ENCODE measurements at places on chromosomes 16 and 17. TPM values are rescaled to one million over a fixed set of nuclear protein-coding genes. Genes with fewer than 3 reads are reported as not detected.

DNA sequence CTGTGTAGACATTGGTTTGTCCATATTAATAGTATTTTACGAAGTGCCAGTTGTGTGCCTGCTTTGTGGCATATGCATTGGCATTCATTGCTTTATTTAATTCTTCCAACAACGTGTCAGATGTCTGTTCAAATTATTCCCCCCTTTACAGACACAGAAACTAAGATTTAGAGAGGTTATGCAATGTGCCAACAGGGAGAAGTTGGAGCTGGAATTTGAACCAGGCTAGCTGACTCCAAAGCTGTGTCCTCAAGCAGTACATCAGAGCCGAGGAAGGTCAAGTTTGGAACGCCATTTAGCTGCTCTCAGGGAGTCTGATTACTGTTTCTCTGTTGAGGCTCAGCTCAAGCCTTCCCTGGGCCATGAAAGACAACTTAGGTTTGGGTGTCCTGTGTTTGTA, 232.3 kb downstream of the WWOX start:
- no peak overlapping the region for H3K4me3 ChIP-seq
- no peaks in the 10 kb centered on the region for H3K4me1 ChIP-seq
- no peak overlapping the region for H3K27ac ChIP-seq
- H3K27me3 ChIP-seq: no peaks in the 10 kb centered on the region

The OR1E1 gene
- total RNA-seq: not detected

The RPAIN gene
- total RNA-seq: 54.1 TPM

- H3K36me3 ChIP-seq: no peaks in the 10 kb centered on the region
- H3K27me3 ChIP-seq: no peaks in the 10 kb centered on the region
- H3K27ac ChIP-seq: no peak overlapping the region
- DNase-seq: no peak
- H3K4me3 ChIP-seq: no peak overlapping the region
Observed at GRCh38 chr16:8055761-8056160, 534.5 kb downstream of the TMEM114 start.

The MT4 gene
- total RNA-seq: not detected

The VPS9D1 gene
- 9.0 TPM for total RNA-seq

The GRAPL gene
- total RNA-seq: 5.3 TPM

DNA sequence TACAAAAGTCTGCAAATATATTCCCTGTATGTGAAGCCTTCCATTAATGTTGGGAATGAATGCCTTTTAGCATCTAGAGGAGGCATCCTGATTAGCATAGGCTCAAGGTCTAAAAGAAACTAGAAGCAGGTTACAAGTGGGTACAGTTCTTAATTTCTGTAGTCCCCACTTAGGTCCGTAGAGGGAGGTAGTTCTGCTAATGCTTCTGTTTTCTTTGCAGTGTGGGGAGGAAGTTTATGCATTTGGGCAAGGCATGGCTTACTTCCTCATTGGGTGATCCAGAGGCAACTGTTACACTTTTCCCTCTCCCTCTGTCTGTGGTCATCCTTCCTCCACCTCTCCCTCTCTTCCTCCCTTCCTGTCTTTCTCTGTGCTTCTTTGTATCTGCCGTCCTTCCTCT, 108.4 kb upstream of the ZKSCAN2 start:
- no peaks in the 10 kb centered on the region for H3K36me3 ChIP-seq
- H3K27me3 ChIP-seq: peaks cover 26% of the 10 kb centered on the region
- no peaks in the 10 kb centered on the region for H3K4me1 ChIP-seq
- H3K27ac ChIP-seq: no peak overlapping the region
- no peak for DNase-seq

The SRL gene
- total RNA-seq: not detected

DNA sequence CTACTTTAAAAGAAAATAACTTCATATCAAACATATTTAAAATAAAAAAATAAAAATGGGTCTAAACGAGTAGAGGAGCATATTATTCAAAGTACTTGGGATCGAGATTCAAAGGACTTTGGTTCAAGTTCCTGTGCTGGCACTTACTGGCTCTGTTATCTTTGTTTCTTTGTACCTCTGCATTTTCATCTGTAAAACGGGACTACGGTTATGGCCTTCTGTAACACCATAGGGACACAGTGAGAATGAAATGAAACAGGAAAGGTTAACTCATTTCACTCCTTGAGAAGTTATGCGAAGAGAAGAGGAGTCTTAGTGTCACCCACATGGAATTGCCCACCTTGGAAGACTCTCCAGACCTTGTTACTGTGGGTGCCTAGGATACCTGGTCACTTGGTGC, 379.1 kb upstream of the CCL2 start:
- H3K36me3 ChIP-seq: no peaks in the 10 kb centered on the region
- H3K4me3 ChIP-seq: no peak overlapping the region
- no peak overlapping the region for H3K27ac ChIP-seq
- no peaks in the 10 kb centered on the region for H3K4me1 ChIP-seq

The CLEC18C gene
- total RNA-seq: not detected

DNA sequence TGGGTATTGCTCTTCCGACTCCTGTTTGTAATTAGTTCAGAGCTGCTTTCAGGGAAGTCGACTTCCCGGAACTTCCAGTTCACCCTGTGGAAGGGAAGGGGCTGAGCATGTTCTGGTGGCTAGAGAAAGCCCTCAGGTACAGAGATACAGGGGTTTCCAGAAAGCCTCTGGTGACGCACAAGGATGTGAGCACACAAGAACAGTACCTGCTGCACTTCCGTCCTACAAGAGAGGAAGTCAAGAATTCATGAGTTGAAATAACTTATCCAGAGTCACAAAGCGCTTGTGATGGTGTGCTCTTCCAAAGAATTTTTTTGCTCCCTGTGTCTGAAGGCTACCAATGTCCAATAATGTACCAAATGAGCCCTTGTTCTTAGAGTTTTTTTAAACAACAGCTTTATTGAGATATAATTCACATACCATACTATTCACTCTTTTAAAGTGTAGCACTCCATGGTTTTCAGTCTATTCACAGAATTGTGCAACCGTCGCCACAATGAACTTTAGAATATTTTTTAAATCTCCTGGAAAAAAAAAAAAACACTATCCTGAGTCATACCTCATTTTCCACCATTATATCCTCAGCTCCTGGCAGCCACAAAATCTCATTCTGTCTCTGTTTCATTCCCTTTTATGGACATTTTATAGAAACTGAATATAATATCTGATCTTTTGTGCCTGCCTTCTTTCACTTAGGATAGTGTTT, 327.6 kb downstream of the CDH13 start:
- no peaks in the 10 kb centered on the region for H3K27me3 ChIP-seq
- no peak for DNase-seq
- H3K4me1 ChIP-seq: peaks cover 32% of the 10 kb centered on the region
- H3K36me3 ChIP-seq: peaks cover 7% of the 10 kb centered on the region
- no peak overlapping the region for H3K4me3 ChIP-seq
- H3K27ac ChIP-seq: no peak overlapping the region

- DNase-seq: no peak
- no peak overlapping the region for H3K27ac ChIP-seq
- peaks cover 45% of the 10 kb centered on the region for H3K4me1 ChIP-seq
- H3K27me3 ChIP-seq: no peaks in the 10 kb centered on the region
- no peak overlapping the region for H3K4me3 ChIP-seq
- no peaks in the 10 kb centered on the region for H3K36me3 ChIP-seq
Observed at GRCh38 chr17:35235917-35236316, 7.0 kb upstream of the SLFN5 start.

The ADAD2 gene
- not detected for total RNA-seq

DNA sequence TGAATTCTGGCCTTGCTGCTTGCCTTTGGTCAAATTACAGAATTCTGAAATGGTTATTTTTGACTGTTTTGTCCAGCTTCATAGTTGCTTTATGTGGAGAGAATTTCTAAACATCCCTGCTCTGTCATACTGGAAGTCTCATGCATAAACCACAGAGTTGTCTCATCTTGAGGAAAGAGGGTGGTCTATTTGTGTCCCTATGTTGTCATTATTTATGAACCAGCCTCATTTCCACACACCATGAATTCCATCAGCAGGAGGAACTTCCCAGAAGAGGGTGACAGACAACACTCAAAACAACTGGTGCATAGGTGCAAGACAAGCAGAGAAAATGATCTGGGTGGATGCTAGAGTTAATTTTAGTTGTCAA, 525.8 kb upstream of the GOT2 start:
- H3K36me3 ChIP-seq: no peaks in the 10 kb centered on the region
- H3K4me1 ChIP-seq: peaks cover 22% of the 10 kb centered on the region
- peaks cover 14% of the 10 kb centered on the region for H3K27me3 ChIP-seq
- H3K27ac ChIP-seq: peak overlapping the region; percentile 60

The CHRNE gene
- total RNA-seq: 7.6 TPM

The EVI2B gene
- total RNA-seq: 28.0 TPM

The HOXB3 gene
- 15.4 TPM for total RNA-seq

GRCh38 chr16:88951989-88952388, 25.0 kb downstream of the CBFA2T3 start:
- no peak for DNase-seq
- H3K4me3 ChIP-seq: no peak overlapping the region
- no peak overlapping the region for H3K27ac ChIP-seq
- H3K27me3 ChIP-seq: peaks cover 7% of the 10 kb centered on the region

DNA sequence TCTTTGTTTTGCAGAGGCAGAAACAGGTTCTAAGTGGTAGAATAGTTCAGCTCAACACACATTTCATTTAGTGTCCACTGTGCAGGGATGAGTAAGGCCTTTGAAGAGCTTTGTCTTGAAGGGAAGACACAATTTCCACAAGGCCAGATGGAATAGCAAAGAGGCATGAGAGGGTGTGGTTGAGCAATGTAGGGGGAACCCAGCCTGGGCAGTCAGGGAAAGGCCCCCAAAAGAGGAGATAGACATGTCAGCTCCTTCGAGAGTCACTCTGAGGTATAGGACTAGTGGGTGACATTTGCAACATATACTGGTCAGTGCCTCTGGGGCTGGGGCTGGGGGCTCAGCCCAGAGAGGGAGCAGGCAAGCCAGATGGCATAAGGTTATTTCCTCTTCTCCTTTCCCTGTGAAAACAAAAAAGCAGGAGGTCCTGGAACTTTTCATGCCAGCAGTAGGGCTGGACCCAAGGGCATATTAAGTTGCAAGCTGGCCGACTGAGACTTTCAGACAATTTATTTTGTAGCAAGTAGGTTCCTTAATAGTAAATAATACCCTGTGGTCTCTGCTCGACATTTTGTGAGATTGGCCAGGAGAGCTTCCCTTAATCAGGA, 7.1 kb downstream of the ALKBH5 start:
- no peak for DNase-seq
- peaks cover 11% of the 10 kb centered on the region for H3K36me3 ChIP-seq
- H3K4me1 ChIP-seq: peaks cover 59% of the 10 kb centered on the region

The DRC3 gene
- total RNA-seq: 0.47 TPM

DNA sequence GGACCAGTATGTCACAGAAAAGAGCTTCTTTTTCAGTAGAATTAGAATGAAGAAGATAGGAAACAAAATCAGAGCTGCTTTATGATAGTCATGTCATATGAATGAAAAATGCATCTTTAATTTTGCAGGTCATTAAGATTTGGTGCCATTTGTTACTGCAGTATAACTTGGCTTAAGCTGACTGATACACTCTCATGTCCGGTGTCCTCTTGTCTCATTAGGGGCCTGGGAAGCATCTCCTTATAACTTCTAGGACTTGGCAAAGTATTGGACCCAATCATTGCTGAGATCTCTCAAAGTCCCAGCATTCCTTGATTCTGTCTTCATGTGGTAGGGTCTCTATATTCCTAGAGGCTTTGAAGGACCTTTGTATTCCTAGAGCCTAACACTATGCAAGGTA, 559.4 kb downstream of the TOX3 start:
- no peak overlapping the region for H3K4me3 ChIP-seq
- H3K27ac ChIP-seq: no peak overlapping the region
- H3K36me3 ChIP-seq: no peaks in the 10 kb centered on the region
- no peaks in the 10 kb centered on the region for H3K27me3 ChIP-seq

DNA sequence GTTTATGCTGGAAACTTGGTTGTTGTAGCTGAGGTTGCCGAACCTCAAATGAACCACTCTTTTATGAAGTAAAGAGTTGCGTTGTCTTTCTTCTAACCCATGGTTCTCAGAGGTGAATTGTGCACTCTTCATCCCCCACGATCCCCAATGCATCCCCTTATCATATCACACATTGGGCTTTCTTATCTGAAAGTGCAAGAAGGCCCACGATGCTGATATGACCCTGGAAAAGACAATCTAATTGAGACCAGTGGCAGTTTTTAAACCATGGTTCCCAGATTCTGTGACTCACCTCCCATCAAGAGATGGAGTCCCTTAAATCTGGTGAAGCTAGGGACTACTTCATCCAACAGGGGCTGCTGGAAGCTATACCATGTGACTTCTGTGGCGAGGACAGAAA, 156.3 kb upstream of the IRX3 start:
- H3K27me3 ChIP-seq: peaks cover 18% of the 10 kb centered on the region
- no peak overlapping the region for H3K27ac ChIP-seq
- no peak overlapping the region for H3K4me3 ChIP-seq
- H3K36me3 ChIP-seq: no peaks in the 10 kb centered on the region
- no peaks in the 10 kb centered on the region for H3K4me1 ChIP-seq
- no peak for DNase-seq

GRCh38 chr17:54972406-54973138, 4.0 kb downstream of the STXBP4 start:
- H3K27me3 ChIP-seq: no peaks in the 10 kb centered on the region
- no peaks in the 10 kb centered on the region for H3K4me1 ChIP-seq
- H3K36me3 ChIP-seq: no peaks in the 10 kb centered on the region
- H3K4me3 ChIP-seq: no peak overlapping the region
- DNase-seq: no peak

The RAC3 gene
- 6.1 TPM for total RNA-seq

DNA sequence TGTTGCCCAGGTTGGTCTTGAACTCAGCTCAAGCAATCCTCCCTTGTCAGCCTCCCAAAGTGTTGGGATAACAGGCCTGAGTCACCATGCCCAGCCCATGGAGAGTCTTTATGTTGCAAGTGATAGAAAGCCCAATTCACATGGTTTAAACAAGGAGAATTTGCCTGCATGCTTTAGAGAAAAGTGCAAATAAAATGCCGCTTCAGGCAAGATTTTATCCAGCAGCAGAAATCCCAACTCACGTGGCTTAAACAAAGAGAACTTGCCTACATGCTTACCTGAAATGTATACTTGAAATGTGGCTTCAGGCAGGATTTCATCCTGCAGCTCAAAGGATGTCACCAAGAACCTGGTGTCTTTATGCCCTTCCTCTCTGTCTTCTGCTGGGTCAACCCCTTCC, 28.8 kb upstream of the XYLT2 start:
- DNase-seq: no peak
- peaks cover 16% of the 10 kb centered on the region for H3K27me3 ChIP-seq
- H3K27ac ChIP-seq: no peak overlapping the region
- H3K4me3 ChIP-seq: no peak overlapping the region

DNA sequence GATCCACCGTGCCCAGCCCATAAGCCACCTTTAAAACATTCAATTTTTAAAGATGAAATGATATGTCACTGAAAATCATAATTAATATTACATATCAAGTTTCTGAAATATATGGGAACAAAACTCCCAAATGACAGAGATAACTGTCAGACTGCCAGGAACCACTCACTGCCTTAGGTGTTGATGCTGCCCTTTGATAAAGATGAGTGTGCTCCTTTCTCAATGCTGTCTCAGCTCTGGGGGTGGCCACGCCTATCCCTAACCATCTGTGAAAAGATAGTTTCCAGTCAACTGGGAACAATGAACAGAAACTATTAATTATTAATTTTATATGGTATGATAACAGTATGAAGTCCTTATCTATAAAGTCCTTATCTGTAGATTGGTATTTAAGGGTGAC, 177.7 kb downstream of the MYO1D start:
- no peak overlapping the region for H3K4me3 ChIP-seq
- no peak for DNase-seq
- H3K36me3 ChIP-seq: no peaks in the 10 kb centered on the region
- no peaks in the 10 kb centered on the region for H3K4me1 ChIP-seq
- no peaks in the 10 kb centered on the region for H3K27me3 ChIP-seq

- H3K4me1 ChIP-seq: no peaks in the 10 kb centered on the region
- no peak for DNase-seq
- no peaks in the 10 kb centered on the region for H3K27me3 ChIP-seq
- H3K27ac ChIP-seq: no peak overlapping the region
- peaks cover 6% of the 10 kb centered on the region for H3K36me3 ChIP-seq
Observed at GRCh38 chr16:12794486-12795387, 8.9 kb downstream of the CPPED1 start.

The KRT39 gene
- not detected for total RNA-seq

Measured in natural killer cell treated with Interleukin-12 subunit alpha and Interleukin-12 subunit beta and Interleukin-15 and Interleukin-18, amount 100 ng/mL, for 72 hours (primary cell).